ENCODE measurements at places on chromosomes 13 and 19. TPM values are rescaled to one million over a fixed set of nuclear protein-coding genes. Genes with fewer than 3 reads are reported as not detected.

LILRB4 gene
- total RNA-seq: 4.6 TPM

ERICH4 gene
- not detected for total RNA-seq

ZNF563 gene
- 8.2 TPM for total RNA-seq

RDH8 gene
- not detected for total RNA-seq

ZNF560 gene
- 8.4 TPM for total RNA-seq

ZNF497 gene
- 1.7 TPM for total RNA-seq

ZNF836 gene
- total RNA-seq: 11.6 TPM

MBD3L3 gene
- 1.9 TPM for total RNA-seq

ZBTB32 gene
- total RNA-seq: not detected

ZBTB7A gene
- total RNA-seq: 16.9 TPM

C1QTNF9B gene
- 3.6 TPM for total RNA-seq

CNOT3 gene
- total RNA-seq: 2.6 TPM
